ENCODE measurements at places on chromosomes 5 and 9.

- no peak for DNase-seq
Measured at GRCh38 chr5:134063188-134063820, 51.2 kb upstream of the TCF7 start.

DNA sequence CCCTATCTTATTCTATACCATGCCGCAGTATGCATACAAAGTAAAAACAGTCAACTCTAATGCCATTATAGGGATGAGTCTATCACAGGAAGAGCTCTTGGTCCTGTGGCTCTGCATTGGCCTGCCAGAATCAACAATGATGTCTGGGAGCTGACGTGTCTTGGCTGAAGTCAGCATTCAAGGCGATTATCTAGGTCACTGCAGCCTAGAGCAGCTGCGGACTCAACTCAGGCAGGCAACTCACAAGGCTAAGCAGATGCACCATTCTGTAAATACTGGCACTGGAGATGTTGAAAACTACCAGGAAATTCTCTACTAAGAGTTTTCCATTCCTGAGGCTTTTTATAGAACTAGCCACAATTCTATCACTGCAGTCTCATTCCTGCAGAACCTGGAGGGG is 13.3 kb downstream of the SPATA9 start:
- DNase-seq: no peak

DNA sequence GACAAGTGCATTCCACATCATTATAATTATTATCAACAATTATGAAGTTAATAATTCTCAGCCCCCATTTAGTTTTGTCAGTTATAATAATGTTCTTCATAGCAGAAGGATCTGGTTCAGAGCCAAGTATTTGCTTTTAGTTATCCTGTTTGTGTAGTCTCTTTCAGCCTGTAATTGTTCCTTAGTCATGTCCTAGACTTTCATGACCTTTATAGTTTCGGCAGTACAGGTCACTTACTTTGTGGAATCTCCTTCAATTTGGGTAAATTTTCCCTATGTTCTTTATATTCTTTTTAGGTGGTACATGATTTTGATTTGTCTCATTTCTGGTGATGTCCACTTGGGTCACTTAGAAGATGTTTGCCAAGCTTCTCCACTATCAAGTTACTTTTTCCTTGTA is 34.3 kb downstream of the UBE2R2 start:
- no peak for DNase-seq

DNA sequence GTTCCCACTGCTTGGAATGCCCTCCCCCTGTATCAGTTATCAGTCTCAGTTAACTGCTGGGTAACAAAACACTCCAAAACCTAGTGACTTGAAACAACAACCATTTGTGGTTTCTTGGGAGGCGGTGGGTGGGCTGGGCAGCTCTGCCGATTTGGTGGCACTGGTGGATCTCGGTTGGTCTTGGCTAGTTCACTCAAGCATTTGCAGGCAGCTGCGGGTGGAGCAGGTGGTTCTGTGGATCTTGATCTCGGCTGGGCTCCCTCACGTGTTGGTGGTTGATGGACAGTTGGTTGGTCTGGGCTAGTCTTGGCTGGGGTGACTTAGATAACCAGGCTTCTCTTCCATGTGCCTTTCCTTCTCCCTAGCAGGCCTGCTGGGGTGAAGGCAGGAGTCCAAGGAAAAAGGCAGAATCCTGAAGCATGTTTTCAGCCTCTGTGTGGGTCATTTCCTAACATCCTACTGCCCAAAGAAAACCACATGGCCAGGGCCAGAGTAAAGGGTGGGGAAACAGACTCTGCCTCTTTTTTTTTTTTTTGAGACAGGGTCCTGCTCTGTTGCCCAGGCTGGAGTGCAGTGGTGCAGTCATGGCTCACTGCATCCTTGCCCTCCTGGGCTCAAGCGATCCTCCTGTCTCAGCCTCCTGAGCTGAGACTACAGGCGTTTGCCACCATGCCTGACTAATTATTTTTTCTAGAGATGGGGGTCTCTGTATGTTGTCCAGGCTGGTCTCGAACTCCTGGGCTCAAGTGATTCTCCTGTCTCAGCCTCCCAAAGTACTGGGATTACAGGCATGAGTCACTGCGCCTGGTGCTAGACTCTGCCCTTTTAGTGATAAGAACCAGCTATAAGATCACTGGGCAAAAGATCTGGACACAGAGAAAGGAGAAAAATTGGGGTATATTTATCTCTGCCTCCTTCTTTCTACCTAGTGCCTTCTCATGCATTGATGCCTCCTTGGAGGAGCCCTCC is 183.7 kb downstream of the RGS3 start:
- no peak for DNase-seq

DNA sequence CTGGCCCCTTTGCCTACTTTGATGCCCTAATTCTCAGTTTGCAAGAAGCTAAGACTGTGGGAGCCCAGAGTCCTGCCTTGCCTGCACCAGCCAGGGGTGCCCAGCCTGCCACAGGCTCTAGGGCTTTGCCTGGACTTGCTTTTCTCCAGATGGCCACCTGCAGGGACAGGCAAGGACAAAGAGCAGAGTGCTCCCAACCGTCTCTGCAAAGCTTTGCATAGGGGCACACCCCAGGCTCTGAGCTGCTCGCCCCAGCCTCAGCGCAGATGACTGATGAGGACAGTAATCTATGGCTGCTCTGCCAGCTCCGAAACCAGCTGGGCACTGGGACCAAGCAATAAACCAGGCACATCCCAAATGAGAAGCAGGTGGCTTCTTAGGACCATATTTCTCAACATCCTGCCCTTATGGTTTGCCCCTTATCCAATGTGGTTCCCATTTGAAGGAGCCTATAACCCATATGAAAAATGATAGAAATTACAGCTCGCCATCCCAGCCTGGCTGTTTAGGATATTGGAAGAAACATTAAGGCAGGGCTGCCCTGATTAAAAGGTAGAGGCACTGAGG is 25.4 kb upstream of the TCF7 start:
- DNase-seq: no peak

DNA sequence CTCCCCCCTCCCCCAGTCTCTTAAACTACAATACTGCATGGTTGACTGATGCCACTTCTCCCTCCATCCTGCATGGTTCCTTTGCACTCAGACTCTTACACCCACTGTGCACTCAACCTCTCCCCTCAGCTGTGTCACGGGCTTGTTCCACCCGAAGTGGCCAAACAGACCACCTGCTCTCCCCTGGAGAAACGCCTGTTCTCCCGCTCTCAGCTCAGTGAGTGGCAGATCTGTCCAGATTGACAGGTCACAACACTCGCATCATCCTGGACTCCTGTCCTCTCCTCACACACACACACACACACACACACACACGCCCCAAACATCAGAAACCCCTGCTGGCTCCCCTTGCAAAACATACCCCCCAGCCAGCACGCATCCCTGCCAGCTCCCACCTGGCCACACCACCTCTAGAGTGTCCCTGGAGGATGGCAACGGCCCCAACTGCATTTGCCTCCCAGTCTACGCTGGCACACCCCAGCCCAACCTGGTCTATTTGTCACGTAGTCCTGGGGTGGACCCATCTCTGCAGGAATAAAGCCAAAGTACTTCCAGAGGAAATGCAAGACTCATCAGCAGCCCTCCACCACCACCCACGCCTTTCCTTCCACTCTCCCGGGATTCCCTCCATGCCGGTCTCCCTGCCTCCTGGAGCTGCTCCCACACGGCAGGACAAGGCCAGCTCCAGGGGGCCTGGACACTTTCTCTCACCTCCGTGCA is 2.9 kb downstream of the OR2V1 start:
- no peak for DNase-seq

GRCh38 chr9:135296735-135297455 is 182.7 kb upstream of the PPP1R26 start:
- no peak for DNase-seq

GRCh38 chr5:142322747-142323479 is 1.9 kb downstream of the SPRY4 start:
- DNase-seq: no peak

GRCh38 chr9:114069476-114070187 is 8.5 kb downstream of the AMBP start:
- no peak for DNase-seq

DNA sequence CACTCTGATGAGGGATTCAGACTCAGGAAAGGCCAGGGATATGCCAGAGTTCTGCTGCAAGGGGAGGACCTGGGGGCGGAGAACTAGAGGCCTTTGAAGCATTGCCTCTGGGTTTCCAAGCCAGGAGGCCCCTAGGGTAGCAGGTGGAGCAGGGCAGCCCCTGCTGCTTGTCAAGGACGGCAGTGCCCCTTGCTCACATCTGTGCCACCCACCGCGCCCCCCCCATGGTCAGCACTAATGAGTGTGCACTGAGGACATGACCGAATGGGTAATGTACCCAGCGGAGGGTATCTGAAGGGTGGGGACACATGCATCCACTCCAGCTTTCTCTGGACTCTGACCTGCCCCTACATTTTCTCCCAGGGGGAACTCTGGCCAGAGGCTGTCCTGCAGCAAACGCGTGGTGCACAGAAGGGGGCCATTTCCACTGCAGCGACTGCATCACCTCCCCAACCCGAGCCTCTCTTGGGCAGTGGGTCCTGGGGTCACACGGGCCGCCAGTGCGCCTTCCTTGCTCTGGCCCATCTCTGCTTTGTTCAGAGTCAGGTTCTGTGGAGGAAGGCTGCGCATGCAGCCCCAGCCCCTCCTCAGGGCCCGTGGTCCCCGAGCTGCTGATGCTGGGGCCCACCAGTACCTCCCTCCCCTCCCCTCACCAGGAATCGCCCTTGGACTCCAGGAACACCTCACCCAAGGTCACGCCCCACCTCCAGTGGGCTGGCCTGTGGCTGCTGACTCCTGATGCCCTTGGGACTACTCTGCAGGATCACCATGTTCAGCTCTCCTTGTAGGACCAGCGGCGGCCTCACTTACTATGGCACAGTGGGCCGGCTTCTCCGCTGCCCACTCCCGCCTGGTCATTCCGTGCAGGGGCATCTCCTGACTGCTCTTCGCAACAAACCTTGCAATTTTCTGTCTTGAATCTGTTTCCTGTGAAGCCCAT is 31.2 kb downstream of the STC2 start:
- DNase-seq: no peak

DNA sequence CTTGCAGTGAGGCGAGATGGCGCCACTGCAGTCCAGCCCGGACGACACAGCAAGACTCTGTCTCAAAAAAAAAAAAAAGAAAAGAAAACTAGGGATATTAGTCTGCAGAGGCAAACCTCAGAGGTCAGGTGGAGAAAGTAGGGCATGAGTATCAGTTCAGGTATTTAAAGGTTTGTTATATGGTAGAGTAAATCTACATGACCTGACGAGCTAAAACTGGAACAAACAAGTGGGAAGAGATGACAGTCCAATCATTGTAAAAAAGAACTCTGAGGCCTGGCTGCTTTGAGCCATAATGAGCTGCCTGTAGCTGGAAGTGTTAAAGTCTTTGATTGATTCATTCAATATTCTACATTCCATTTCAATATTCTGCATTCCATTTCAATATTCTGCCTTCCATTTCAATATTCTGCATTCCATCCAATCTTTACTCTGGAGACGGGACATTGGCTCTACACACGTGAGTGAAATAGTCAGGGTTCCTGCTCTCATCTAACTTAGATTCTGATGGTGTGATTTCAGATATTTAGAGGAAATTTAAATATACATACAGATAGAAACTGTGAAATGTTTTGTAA is 28.9 kb upstream of the GRAMD2B start:
- no peak for DNase-seq

GRCh38 chr9:107523539-107523938 is 34.0 kb upstream of the KLF4 start:
- DNase-seq: no peak

GRCh38 chr5:45162974-45163373 is 354.2 kb downstream of the MRPS30 start:
- DNase-seq: no peak

- DNase-seq: no peak
Measured at GRCh38 chr5:31033295-31033694, 160.2 kb upstream of the CDH6 start.

DNA sequence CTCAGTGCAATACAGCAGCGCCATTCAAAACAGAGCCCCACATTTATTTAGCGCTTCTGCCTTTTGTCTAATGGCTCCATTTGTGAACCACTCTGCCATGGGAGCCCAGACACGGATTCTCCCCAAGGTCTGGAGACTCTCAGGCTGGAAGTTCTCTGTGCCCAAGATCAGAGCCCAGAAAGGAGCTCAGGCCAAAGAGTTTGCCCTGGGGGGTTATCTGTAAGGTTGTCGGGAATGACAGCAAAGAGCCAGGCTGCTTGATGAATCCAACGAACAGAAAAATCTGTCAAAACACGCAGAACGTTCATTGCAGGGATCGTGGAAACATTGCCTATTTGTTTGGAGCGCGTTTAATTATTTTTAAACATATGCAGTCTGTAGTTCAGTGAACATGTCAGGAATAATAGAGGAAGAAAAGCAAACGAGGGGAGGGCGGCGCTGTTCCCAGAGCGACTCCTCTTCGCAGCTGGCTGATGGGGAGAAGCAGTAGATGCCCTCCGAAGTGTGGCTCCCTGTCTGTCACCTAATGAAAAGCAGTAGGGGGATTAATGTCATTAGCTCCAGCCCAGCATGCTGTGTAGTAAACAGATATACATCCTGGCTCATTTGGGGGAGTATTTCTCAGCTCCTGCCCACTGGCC is 464.9 kb upstream of the MPDZ start:
- no peak for DNase-seq

DNA sequence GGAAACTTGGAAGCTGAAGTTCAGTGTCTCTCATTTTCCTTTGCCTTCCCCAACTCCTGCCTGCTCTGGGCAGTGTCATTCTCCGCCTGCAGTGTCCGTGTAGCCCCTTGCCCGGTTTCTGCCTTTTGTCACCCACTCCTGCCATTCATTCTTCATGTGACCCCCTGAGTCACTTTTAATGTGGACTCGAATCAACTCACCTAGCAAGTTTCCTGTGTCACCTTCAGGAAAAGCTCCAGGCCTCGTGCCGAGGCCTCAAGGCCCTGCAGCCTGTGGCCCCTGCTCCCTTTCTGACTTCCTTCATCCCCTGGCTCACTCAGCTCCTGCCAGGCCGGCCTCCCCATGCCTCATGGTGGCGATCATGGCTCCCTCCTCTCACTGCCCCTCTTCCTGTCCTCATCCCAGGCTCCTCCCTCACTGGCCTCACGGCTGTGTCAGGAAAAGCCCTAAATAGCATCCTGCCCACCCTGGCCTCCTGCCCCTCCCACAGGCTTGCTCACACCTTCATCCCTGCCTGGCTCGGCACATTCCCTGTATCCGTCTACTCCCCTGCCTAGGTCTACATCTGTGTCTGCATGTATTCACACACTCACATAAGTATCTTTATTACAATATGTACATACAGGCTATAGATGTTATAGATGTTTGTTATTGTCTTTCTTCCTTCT is 294.9 kb downstream of the MED10 start:
- no peak for DNase-seq

GRCh38 chr5:154784856-154785255 is 29.7 kb downstream of the LARP1 start:
- no peak for DNase-seq

- no peak for DNase-seq
Measured at GRCh38 chr5:14945450-14945849, 73.9 kb upstream of the ANKH start.

DNA sequence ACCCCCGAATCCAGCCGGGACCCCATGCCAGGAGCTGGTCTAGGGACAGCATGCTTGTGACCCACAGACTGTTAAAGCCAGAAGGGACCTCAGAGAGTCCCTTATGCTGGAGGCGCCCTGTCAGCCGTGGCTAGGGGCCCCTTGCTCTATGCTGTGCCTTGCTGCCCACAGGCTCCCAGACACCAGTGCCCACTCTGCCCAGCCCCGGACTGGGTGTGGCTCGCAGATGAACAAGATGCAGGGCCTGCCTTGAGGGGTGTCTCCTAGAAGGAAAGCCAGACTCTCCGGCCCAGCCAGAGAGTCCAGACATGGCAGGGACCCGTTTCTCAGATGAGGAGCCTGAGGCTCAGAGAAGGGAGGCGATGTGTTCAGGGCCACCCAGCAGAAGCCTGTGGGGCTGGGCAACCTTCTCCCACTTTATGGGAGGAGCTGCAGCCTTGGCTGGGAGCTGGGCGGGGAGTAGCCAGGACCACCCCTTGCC is 85.7 kb downstream of the LMX1B start:
- no peak for DNase-seq

GRCh38 chr5:176735383-176736265 is 74.7 kb upstream of the UNC5A start:
- no peak for DNase-seq

Data from CD4-positive, alpha-beta T cell treated with Interleukin-15 for 1 hour (primary cell).